ENCODE measurements at places on chromosomes 13 and 19. TPM values are rescaled to one million over a fixed set of nuclear protein-coding genes. Genes with fewer than 3 reads are reported as not detected.
A peak's percentile ranks its signal among the peaks of the same experiment; 100 is the strongest.

EIF3K gene
- total RNA-seq = 518 TPM

EHD2 gene
- 70.2 TPM for total RNA-seq

KLK3 gene
- total RNA-seq = not detected

GRCh38 chr13:109918179-109918711, 131.9 kb upstream of the IRS2 start:
- no peaks in the 10 kb centered on the region for H3K27me3 ChIP-seq
- no peak overlapping the region for H3K27ac ChIP-seq
- no peak for DNase-seq
- H3K4me3 ChIP-seq = no peak overlapping the region
- no peaks in the 10 kb centered on the region for H3K36me3 ChIP-seq
- H3K4me1 ChIP-seq = no peaks in the 10 kb centered on the region

ZNF649 gene
- total RNA-seq = 10.5 TPM

GRCh38 chr13:99063952-99064351, 86.1 kb upstream of the DOCK9 start:
- DNase-seq = no peak
- H3K4me3 ChIP-seq = no peak overlapping the region
- H3K27me3 ChIP-seq = no peaks in the 10 kb centered on the region
- H3K4me1 ChIP-seq = peaks cover 94% of the 10 kb centered on the region

COL5A3 gene
- 9.6 TPM for total RNA-seq

OR10H4 gene
- not detected for total RNA-seq

- no peak for DNase-seq
- H3K27me3 ChIP-seq = no peaks in the 10 kb centered on the region
- H3K4me3 ChIP-seq = no peak overlapping the region
- no peaks in the 10 kb centered on the region for H3K36me3 ChIP-seq
- H3K4me1 ChIP-seq = peaks cover 13% of the 10 kb centered on the region
Observed at GRCh38 chr13:90445179-90445578, 902.3 kb upstream of the MIR17HG start.

DNA sequence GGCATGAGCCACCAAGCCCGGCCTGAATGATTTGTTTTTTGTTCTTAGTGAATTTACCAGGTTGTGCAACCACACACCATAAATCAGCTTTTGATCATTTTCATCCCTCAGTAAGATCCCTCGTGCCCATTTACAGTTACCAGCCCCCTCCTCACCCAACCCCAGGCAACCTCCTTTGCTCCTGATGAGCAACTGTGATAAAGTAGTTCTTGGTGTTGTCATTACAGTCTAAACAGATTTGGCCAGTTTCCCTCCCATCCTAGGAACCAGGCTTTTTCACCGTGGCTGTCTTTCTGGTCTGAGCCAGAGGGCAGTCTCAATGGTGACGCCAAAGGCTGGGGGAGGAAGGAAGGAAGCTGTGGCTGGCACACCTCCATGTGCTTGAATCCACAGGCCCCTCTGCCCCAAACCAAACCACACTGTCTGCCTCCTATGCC, 61.2 kb upstream of the WDFY2 start:
- no peaks in the 10 kb centered on the region for H3K27me3 ChIP-seq
- H3K36me3 ChIP-seq = no peaks in the 10 kb centered on the region
- no peak overlapping the region for H3K4me3 ChIP-seq
- H3K27ac ChIP-seq = no peak overlapping the region
- H3K4me1 ChIP-seq = no peaks in the 10 kb centered on the region
- DNase-seq = no peak

GRCh38 chr19:3451451-3451866, 28.9 kb downstream of the SMIM24 start:
- no peaks in the 10 kb centered on the region for H3K27me3 ChIP-seq
- H3K36me3 ChIP-seq = peaks cover 89% of the 10 kb centered on the region
- H3K27ac ChIP-seq = peak overlapping the region; percentile 92
- peaks cover 21% of the 10 kb centered on the region for H3K4me1 ChIP-seq
- no peak for DNase-seq

- no peak overlapping the region for H3K4me3 ChIP-seq
- H3K4me1 ChIP-seq = no peaks in the 10 kb centered on the region
- peak overlapping the region; percentile 40 for H3K27ac ChIP-seq
- peaks cover 21% of the 10 kb centered on the region for H3K36me3 ChIP-seq
- H3K27me3 ChIP-seq = peaks cover 27% of the 10 kb centered on the region
Observed at GRCh38 chr19:55087542-55087901, 11.9 kb downstream of the EPS8L1 start.

ZNF345 gene
- 13.0 TPM for total RNA-seq

ZNF77 gene
- 8.2 TPM for total RNA-seq

CEACAM3 gene
- not detected for total RNA-seq

ZNF417 gene
- 13.3 TPM for total RNA-seq

DNA sequence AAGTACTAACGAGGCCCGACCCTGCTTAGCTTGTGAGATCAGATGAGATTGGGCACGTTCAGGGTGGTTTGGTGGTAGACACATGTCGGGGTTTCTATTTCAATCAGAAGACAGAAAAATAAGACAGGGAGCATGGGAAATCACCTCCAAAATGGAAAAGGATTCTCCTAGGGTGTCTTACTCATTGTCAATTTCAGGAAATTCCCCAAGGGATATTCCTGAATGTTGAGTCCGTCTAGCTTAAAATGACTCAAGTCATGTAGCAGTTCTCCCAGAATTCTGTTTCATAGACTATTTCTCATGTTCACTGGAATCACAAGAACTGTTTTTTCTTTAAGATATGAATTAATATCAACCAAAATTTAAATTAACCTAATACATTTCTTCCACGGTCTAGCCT, 380.1 kb downstream of the EFNB2 start:
- H3K4me1 ChIP-seq = no peaks in the 10 kb centered on the region
- H3K27me3 ChIP-seq = no peaks in the 10 kb centered on the region
- H3K4me3 ChIP-seq = no peak overlapping the region
- H3K27ac ChIP-seq = no peak overlapping the region

GRCh38 chr19:48982280-48982679, 10.8 kb downstream of the GYS1 start:
- H3K4me3 ChIP-seq = no peak overlapping the region
- DNase-seq = no peak
- H3K27me3 ChIP-seq = no peaks in the 10 kb centered on the region
- no peak overlapping the region for H3K27ac ChIP-seq
- peaks cover 70% of the 10 kb centered on the region for H3K36me3 ChIP-seq

PTGER1 gene
- not detected for total RNA-seq

VSIG10L gene
- 2.1 TPM for total RNA-seq

DNA sequence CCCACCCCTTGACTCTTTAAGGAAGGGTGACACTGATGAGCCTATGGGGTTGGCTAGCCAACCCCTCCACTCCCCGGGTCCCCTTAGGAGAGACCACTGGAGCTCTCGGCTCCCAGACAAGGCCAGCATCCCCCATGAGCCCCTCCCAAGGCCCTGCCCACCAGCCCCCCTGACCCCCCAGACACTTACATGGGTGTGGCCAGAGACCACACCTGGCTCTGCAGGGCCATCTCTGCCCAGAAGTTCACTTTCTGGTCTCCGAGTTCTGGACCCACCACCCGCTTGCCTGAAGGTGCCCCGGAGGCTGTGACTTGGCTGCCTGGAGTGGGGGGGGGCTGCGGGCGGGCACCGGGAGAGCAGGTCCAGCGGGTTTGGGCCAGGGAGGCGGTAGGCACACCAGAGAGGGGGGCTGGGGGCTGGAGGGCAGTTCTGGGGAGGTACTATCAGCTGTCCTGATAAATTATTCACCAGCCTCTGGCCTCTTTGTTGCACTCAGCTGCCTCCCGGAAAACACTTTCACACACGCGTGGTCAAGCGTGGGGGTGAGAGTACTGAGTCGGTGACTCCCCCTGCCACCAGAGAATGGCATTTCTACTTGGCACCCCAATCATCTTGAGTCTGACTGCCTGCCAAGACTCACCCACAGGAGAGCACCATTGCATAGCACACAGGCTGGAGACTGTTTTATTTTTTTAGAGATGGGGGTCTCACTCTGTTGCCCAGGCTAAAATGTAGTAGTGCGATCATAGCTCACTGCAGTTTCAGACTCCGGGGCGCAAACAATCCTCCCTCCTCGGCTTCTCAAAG, at the start of gene PALM3:
PALM3 (minus strand) TSS at position 326 of the 807 bp plus-strand sequence; CDS start at position 230, 96 bp downstream.
- peaks cover 60% of the 10 kb centered on the region for H3K27me3 ChIP-seq
- H3K27ac ChIP-seq = no peak within 1 kb of the TSS
- peaks cover 7% of the 10 kb centered on the region for H3K4me1 ChIP-seq

GRCh38 chr13:20058476-20058875, 99.9 kb downstream of the ZMYM2 start:
- H3K27ac ChIP-seq = no peak overlapping the region
- peaks cover 35% of the 10 kb centered on the region for H3K36me3 ChIP-seq
- DNase-seq = no peak
- no peaks in the 10 kb centered on the region for H3K27me3 ChIP-seq

CTXN1 gene
- total RNA-seq = 45.3 TPM

EXOC3L2 gene
- not detected for total RNA-seq

- no peaks in the 10 kb centered on the region for H3K27me3 ChIP-seq
- H3K36me3 ChIP-seq = no peaks in the 10 kb centered on the region
- H3K4me3 ChIP-seq = no peak overlapping the region
- no peak overlapping the region for H3K27ac ChIP-seq
- H3K4me1 ChIP-seq = peaks cover 9% of the 10 kb centered on the region
Observed at GRCh38 chr13:36530050-36530789, 97.9 kb downstream of the CCNA1 start.

- no peaks in the 10 kb centered on the region for H3K27me3 ChIP-seq
- no peak overlapping the region for H3K4me3 ChIP-seq
- no peaks in the 10 kb centered on the region for H3K4me1 ChIP-seq
- H3K27ac ChIP-seq = no peak overlapping the region
- no peaks in the 10 kb centered on the region for H3K36me3 ChIP-seq
Observed at GRCh38 chr13:77456271-77456670, 79.2 kb upstream of the SCEL start.

DNA sequence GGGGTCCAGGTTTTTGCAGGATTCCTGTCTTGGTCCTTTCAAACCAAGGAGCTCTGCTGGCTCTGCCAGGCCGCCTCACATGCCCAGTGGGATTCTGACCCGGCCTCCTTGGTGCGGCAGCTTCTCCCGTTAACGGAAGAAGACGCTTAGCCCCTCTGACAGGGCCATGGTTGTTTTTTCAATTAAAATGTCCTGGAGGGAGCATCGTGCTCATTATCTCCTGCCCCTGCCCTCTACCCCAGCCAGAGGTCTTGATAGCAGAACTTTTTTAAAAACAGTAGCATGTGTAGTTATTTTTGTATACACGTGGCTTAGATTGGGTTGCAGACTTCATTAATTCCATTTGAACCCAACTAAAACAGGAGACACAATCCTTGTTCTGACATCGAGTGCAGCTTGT, 11.5 kb upstream of the RPS15 start:
- no peak for DNase-seq
- no peak overlapping the region for H3K4me3 ChIP-seq
- H3K36me3 ChIP-seq = peaks cover 24% of the 10 kb centered on the region
- H3K27ac ChIP-seq = no peak overlapping the region
- H3K27me3 ChIP-seq = no peaks in the 10 kb centered on the region

DNA sequence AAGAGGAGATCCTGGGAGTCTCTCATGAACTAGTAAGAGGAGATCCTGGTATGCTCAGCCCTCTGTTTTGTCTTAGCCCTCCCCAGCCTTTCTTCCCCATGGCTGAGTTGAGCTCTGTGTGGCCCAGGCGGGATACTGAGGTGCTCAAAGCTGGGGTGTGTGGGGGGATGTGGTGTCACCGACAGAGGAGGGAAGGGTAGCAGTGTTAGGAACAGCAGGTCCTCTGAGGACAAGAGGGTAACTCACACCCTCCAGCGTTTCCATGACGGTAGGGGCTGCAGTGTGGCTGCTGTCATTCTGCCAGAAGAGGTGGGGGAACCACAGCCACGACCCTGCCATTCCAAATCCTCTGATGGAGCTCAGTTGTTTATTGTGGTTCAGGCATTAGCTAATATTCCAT, 691 bp downstream of the KIR2DL4 start:
- no peaks in the 10 kb centered on the region for H3K36me3 ChIP-seq
- no peak overlapping the region for H3K27ac ChIP-seq
- no peaks in the 10 kb centered on the region for H3K4me1 ChIP-seq
- H3K4me3 ChIP-seq = no peak overlapping the region
- H3K27me3 ChIP-seq = peaks cover 7% of the 10 kb centered on the region

DNA sequence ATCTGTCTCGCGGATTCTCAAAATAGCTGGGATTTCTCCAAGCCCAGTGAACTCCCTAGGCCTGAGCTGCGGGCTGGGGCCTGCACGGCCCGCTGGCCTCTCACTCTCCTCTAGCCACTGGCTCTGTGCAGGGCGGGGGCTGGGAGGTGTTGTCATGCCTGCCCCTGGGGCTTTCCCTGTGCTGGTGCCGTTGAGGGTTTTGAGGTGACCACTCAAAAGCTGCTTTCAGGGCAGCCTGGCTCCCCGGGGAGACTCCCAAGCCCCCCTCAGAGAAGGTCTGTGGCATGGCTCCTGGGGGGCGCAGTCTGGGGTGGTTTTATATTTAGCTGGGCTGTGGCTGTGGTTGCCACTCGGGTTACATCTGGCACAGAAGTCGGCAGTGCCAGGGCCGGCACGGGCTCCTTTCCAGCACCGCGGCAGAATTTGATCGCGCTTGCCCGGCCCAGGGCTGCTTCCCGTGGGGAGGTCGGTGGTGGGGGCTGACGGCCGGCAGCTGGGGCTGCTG, 10.0 kb downstream of the NDUFB7 start:
- H3K4me1 ChIP-seq = no peaks in the 10 kb centered on the region
- no peak for DNase-seq
- peaks cover 4% of the 10 kb centered on the region for H3K36me3 ChIP-seq
- H3K27me3 ChIP-seq = no peaks in the 10 kb centered on the region
- peak overlapping the region; percentile 27 for H3K27ac ChIP-seq

DNA sequence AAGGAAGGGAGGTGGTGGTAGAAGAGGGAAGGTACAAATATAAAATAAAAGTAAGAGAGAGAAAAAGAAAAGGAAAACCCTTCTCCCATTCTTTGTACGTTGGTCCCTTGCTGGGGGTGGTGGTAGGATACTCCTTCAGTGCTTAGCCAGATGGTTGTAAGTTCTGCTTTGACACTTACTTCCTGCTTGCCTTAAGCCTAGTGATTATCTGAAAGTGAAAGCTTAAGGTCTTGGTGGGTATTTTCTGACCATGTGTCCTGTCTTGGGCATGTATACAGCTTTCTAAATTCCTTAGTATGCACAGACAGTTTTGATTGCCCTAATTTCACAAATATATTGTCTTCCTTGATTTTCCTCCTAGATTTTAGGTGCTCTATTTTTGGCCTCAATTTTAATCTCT, 314.8 kb downstream of the PCDH17 start:
- H3K27me3 ChIP-seq = no peaks in the 10 kb centered on the region
- H3K36me3 ChIP-seq = no peaks in the 10 kb centered on the region
- no peak for DNase-seq
- no peak overlapping the region for H3K4me3 ChIP-seq
- H3K4me1 ChIP-seq = no peaks in the 10 kb centered on the region

DNA sequence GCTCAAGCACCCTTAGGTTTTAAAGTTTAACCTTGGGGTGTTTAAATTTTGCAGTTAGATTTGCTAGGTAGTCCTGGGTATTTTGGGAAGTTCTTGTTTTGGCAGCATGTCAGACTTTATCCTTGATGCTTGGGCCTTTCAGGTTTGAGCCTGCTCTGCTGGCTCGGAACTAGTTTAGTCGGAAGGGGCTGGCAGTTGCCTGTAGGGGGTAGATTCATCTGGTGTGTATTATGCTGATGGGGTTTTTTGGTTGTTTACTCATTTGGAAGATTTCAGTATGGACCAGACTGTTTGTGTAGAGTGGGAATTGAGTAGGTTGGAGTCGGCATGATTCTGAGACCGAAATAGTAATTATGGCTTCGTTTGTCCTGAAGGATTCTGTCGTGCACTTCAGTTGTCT, 15.1 kb downstream of the ILF3 start:
- no peak overlapping the region for H3K4me3 ChIP-seq
- no peak for DNase-seq
- H3K27me3 ChIP-seq = no peaks in the 10 kb centered on the region

GRCh38 chr19:15276620-15277215, 44.5 kb upstream of the EPHX3 start:
- H3K4me1 ChIP-seq = peaks cover 99% of the 10 kb centered on the region
- DNase-seq = no peak
- no peak overlapping the region for H3K4me3 ChIP-seq
- H3K27ac ChIP-seq = no peak overlapping the region
